ENCODE measurements at places on chromosomes 3 and 15. TPM values are rescaled to one million over a fixed set of nuclear protein-coding genes. Genes with fewer than 3 reads are reported as not detected.

MINAR1 gene
- total RNA-seq = 6.9 TPM

HGD gene
- under 0.01 TPM for total RNA-seq

GOLGA8J gene
- total RNA-seq = not detected

- no peak for DNase-seq
Observed at GRCh38 chr3:135224815-135225362, 429.8 kb downstream of the EPHB1 start.

DNA sequence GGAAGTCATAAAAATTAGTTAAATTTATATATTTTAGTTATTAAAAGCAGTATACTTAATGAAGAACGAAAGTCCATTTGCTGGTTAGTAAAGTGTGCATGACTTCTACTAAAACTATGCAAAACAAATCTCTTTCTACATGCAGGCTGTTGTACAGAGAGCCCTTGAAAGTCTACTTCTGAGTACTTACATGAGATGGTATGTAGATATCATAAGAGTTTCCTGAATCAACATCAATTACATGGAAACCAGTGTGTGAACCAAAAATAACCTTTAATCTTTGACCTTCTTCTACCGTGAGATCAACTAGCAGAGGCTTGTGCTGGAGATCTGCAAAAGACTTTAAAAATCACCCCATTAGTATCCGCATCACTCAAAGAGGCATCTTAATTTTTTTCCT is 42.1 kb upstream of the SLC2A2 start:
- no peak for DNase-seq
